ENCODE measurements at places on chromosomes 12 and 14. TPM values are rescaled to one million over a fixed set of nuclear protein-coding genes. Genes with fewer than 3 reads are reported as not detected.

The AQP6 gene
- polyA plus RNA-seq = 0.24 TPM

The HOXC11 gene
- not detected for polyA plus RNA-seq

The SMIM41 gene
- not detected for polyA plus RNA-seq

The TMCC3 gene
- 21.3 TPM for polyA plus RNA-seq

DNA sequence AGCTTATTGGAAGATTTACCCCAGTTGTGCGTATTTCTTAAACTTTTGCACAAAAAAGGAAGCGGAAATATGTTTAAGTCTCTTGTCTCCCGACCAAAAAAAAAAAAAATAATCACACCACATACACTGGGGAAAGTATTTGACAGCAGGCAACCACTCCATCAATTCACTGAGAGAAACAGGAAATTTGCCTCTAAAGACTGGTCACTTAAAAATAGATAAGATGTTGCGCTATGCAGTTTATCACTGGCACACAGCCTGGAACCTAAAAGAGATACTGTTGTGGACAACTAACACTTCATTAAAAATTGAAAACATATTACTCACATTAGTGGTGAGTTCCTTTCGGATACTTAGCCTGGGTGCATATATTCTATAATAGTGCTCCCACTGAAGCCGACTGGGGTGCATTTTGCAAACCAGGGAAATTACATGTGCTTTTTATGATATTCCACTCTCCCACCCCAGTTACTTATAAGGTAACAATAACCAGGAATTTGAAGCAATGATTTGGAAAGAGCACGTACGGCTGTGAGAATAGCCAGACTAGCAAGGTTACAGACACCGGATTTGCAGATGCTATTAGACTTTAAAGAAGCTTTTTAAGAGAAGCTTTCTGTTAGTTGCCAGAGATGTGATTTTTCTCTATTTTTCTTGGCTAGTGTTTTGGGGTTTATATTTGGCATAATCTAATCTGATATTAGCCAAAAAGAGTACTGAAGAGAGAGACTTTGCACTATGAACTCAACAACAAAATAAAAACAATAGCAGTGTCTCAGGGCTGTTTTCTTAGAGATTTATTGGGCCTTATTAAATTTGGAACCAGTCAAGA is 311.5 kb downstream of the NOVA1 start:
- DNase-seq = peak; percentile 35

DNA sequence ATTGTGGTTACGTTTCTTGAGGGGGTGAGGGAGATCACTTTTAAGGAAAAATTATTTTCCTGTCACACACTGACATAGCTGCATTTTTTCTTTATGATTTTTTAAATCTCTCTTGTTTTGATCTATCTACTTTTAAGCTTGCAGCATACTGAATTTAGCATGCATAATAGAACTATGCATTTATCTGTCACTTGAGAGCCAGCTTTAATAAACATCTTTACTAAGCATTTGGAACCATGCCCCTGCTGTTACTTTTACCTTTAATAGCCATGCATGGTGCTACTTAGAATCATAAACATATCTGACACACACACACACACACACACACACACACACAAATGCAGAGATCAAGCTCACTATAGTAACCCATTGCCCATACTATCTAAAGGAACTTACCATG is 486.2 kb downstream of the NELL2 start:
- no peak for DNase-seq

GRCh38 chr12:57896434-57897201 is 44.7 kb upstream of the ATP23 start:
- peak; percentile 88 for DNase-seq

DNA sequence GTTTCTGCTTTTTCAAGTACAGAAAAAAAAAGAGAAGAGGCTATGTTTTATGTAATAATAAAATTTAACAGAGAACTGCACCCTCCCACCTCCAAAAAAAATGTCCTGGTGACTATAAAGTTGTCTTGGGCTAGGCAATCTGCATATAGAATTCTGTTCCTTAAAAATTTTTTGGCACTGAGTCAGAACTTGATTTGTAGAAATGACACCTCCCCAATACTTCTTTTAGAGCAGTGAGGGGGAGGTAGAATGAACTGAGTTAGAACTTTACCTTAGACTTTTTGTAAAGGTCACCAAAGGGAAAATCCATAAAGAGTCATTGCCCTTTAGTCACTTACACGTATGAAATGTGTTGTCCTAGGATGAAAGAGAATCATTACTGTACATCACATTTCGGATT is 80.0 kb downstream of the BTG1 start:
- DNase-seq = no peak

DNA sequence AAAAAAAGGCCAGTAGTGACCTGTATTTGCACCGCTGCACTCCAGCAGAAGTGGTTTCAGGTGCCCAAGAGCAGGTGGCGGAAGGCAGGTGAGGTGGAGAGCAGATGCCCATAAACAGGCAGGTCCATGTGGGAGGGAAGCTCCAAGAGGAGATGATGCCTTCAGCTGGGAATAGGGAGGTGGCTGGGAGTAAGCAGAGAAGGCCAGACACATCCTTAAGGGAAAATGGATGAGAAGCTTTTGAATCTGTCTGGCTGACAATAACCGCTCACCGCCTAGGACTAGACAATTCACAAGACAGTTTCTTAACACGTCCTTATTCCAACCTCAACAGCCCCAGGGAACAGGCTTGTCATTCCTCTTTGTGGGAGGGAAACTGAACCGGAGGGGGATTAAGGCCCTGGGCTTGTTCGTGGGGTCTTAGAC is 43.9 kb upstream of the PLEKHG6 start:
- DNase-seq = no peak

- DNase-seq = no peak
These were observed 215.6 kb downstream of the FSCB start for GRCh38 chr14:44291366-44291915.

GRCh38 chr12:22916815-22917214 is 291.8 kb downstream of the ETNK1 start:
- no peak for DNase-seq

DNA sequence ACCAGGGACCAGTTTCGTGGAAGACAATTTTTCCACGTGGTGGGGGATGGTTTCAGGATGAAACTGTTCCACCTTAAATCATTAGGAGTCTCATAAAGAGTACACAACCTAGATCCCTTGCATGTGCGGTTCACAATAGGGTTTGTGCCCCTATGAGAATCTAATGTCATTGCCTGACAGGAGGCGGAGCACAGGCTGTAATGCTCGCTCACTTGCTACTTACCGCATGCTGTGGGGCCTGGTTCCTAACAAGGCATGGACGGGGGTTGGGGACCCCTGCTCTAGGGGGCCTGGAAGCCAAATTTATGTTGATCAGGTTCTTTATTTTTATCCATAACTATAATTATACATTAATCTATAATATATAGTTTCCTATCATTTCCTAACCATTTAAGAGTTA is 315.3 kb downstream of the MED13L start:
- DNase-seq = no peak
